Forelimb muscle (tissue), 1 donor: ENCODE measurements at places on chromosomes 11 and 22. TPM values are rescaled to one million over a fixed set of nuclear protein-coding genes. Genes with fewer than 3 reads are reported as not detected.

GRCh38 chr11:94654201-94654600 is 87.0 kb downstream of the PIWIL4 start:
- no peak for DNase-seq

- no peak for DNase-seq
Measured at GRCh38 chr11:21948876-21949275, 244.0 kb upstream of the ANO5 start.

- DNase-seq = no peak
Measured at GRCh38 chr11:70328556-70328955, 58.1 kb downstream of the PPFIA1 start.

GRCh38 chr11:66317723-66318599 is 1.1 kb upstream of the CD248 start:
- no peak for DNase-seq

GRCh38 chr11:44611687-44612434 is 46.4 kb downstream of the CD82 start:
- no peak for DNase-seq

GRCh38 chr11:126105022-126105747 is 42.5 kb upstream of the CDON start:
- no peak for DNase-seq

GRCh38 chr11:17851697-17852096 is 117.1 kb downstream of the KCNC1 start:
- no peak for DNase-seq

GRCh38 chr11:56817661-56818060 is 69.2 kb upstream of the OR9G4 start:
- no peak for DNase-seq

- no peak for DNase-seq
Measured at GRCh38 chr11:4713241-4713640, 8.7 kb downstream of the MMP26 start.

DNA sequence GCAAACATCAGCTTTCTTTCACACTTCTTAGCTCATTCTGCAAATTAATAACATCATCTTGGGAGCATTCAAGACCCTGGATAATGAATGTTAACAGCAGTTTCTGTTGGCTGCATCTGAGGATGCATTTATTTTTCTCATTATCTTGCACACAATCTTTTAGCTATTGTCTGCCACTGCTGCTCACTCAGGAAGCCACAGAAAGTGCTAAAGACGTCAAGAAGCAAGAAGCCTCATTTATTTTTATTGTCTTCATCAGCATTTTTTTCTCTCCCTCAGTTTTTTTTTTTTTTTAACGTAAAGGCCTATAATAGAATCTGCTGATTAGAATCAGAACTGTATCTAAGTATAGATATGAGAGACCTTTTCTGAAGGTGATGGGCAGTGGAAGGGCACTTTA is 1339.4 kb downstream of the FAM181B start:
- no peak for DNase-seq

DNA sequence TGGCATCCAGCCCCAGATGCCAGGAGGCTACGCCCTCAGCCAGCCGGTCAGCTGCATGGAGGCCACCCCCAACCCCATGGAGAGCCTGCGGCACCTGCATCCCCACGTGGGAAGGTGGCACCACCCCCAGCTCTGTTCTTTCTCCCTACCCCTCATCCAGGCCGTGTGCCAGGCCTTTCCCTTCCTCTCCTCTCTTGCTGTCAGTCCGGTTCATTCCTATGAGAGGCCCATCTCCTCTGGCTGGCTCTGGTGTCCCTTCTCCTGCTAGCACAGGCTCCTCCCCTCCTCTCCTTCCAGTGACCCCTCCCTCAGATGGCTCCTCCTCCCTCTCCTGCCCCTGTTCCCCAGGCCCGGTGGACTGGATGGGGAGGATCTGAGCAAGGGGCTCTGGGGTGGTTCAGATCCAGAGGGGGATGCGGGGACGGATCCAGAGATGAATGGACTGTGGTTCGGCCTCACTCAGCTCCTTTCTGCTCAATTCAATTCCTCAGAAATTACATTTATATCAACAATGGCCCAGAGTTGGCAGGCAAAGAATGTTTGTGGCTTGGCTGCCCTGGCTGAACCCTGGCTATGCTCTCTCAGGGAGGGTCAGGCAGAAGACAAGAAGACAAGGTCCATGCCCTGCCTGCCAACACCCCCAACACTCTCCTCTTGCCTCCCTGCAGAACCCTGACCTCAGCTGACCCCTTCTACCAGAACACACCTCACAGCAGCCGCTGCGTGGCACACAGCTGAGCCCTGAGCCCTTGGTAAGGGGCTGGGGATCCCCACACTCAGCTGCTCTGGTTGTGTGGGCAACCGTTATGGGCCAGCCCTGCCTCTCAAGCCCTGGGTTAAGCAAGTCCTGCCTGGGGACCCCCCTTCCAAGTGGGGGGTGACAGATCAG is 18.5 kb upstream of the LRRC10B start:
- no peak for DNase-seq

- no peak for DNase-seq
Measured at GRCh38 chr11:13674799-13675509, 6.5 kb downstream of the FAR1 start.

GRCh38 chr11:10906521-10906920 is 48.7 kb upstream of the ZBED5 start:
- DNase-seq = no peak

- no peak for DNase-seq
Measured at GRCh38 chr11:9887472-9887871, 223.6 kb downstream of the SWAP70 start.

DNA sequence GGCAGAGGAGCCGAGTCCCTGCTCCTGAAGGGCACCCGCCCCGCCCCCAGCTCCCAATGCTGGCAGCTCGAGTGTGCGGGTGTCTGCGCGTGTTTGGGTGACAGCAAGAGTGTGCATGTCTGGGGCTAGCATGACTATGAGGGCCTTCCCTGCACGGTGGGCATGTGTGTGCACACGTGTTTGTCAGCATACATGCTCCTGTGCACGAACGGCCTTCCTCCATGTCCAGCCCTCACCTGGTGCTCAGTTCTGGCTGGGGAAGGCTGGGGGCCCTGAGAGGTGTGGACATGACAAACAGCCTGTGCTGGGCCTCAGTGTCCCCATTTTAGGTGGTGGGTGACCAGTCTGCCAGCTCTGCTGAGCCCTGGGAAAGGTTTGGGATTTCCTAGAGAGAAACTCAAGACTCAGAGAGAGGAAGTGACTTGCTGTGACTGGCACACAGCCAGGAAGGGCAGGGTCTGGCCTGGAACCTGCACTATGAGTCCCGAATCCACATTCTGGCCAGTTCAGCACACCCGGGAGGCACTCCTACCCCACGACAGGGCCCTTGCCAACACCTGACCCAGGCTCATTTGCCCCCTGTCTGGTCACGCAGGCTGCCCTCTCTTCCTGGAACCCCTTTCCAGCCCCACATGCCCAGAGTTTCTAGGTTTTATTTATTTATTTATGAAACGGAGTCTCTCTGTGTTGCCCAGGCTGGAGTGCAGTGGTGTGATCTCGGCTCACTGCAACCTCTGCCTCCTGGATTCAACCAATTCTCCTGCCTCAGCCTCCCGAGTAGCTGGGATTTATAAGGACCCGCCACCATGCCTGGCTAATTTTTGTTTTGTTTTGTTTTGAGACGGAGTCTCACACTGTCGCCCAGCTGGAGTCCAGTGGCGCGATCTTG is 3.3 kb upstream of the SHISA8 start:
- peak; percentile 26 for DNase-seq

DNA sequence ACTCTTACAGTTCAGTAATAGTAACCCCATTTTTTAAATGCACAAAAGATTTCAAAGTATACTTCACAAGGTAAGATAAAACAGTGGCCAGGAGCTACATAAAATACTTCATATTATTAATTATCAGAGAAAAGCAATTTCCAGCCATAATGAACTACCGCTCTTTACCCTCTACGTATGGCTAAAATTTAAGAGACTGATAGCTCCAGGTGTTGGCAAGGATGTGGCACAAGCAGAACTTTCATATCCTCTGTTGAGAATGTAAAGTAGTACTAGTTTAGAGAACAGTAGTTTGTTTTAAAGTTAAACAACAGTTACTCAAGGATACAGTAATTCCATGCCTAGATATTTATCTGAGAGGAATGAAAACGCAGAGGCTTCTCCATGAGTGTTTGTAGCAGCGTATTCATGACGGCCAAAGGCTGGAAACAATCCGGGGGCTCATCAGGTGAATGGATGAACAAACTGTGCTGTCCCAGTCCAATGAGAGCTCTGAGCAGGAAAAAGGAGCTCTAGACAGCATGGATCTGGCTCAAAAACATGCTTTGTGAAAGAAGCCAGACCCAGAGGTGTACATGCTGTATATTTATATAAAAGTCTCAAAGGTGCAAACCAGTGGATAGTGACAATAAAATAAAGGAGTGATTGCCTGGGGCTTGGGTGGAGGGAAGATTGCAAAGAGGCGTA is 85.5 kb downstream of the PACS1 start:
- DNase-seq = no peak

- DNase-seq = no peak
Measured at GRCh38 chr11:115670538-115671205, 166.5 kb upstream of the CADM1 start.

DNA sequence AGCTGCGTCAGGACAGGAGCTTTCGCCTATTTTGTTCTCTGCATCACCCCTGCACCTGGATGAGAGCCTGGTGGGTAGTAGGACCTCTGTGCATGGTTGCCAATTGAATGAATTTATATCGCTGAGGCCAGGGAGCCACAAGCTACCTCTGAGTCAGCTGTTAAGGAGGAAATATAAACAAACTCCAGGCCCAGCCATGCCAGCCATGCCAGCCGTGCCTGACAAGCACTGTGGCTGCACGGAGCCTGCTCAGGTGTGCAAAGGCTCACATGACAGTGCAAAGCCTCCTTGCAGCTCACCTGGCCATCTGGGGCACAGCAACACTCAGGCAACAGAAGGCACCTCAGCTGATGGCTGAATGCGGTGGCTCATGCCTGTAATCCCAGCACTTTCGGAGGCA is 33.7 kb upstream of the LINC01488 start:
- DNase-seq = no peak

DNA sequence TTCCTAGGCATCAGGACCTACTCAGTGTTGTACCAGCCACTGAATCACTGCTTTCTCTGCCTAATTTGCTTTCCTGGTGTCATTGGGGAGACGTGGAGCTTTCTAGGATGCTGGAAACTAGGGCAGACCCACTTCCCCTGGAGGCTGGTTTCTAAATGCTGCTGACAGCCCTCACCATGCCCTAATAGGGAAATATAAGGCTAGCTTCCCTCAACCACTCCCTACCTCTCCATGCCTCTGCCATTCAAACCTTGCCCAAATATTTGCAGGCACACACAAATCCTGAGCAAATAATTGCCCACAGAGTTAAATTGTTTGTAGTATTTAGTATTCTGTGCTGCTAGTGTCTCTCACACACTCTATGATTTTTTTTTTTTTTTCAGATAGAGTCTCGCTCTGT is 310.2 kb downstream of the DDX10 start:
- DNase-seq = no peak

DNA sequence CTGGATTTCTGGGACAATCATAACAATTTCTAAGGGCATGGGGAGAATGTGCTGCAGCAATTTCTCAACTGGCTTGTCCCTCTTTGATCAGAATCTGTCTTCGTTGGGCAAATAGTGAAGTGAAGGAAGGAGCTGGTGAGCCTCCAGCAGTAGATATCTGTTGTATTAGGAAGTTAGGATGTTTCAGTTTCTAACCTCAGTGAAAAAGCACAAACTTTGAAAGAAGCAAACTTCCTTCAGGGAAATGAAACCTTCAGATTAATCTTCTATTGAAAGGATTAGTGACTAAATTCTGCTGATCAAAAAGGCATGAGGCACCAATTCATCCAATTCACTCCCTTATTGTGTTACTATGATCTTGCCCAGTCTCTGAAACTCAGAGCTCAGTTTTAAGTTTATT is 24.3 kb downstream of the LMO2 start:
- no peak for DNase-seq

GRCh38 chr11:130418210-130418609 is 10.2 kb downstream of the ADAMTS8 start:
- DNase-seq = no peak

DNA sequence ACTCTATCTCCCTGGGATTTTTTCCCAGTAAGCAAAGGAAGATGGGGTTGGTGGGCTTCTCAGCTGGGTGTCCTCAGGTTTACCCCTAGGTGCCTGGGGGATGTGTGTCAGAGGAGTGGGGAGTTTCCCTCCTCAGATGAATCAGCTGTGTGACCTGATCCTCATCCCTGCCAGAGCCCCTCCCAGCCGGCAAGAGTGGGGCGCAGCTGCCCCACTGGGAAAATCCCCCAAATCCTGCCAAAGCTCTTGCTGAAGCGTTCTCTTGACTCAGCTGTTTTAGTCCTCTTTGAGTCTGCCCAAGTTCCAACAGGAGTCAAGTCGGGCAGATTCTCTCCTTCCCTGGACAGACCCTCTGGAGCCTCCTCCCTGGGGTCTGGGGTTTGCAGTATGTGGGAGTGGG is 6.0 kb downstream of the C11orf68 start:
- no peak for DNase-seq

DNA sequence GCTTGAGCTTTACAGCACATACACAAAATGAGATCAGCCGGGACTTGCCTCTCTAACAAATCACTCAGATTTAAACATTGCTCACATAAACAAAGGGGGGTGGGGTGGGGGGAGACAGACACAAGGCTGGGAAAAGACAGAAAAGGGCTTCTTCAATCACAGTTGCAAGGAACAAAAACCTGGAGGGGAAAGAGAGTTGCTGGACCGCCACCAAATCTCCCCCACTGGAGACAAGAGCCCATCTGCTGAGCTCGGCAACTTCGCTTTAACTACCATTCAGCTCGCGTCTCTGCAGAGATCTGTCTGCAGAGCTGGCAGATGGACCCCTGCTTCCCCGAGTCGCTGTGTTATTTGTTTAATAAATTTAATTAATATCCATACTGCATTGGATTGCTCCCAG is 165.0 kb downstream of the RCN1 start:
- no peak for DNase-seq

Gene NPTXR
- polyA plus RNA-seq = 4.9 TPM

Gene SPI1
- 6.7 TPM for polyA plus RNA-seq

Gene FBLN1
- polyA plus RNA-seq = 135 TPM

Gene CCDC116
- polyA plus RNA-seq = 0.51 TPM

Gene GLYATL2
- 1.3 TPM for polyA plus RNA-seq

Gene OR52H1
- polyA plus RNA-seq = not detected

Gene DDI1
- not detected for polyA plus RNA-seq

Gene CARD18
- not detected for polyA plus RNA-seq

Gene NDUFC2
- 163 TPM for polyA plus RNA-seq
